Amniotic epithelial cell (primary cell): ENCODE measurements at places on chromosomes 13 and 19.

GRCh38 chr19:29842471-29843179, 30.8 kb downstream of the CCNE1 start:
- DNase-seq, result no peak

GRCh38 chr19:23999821-24000610, 85.3 kb downstream of the ZNF726 start:
- no peak for DNase-seq

DNA sequence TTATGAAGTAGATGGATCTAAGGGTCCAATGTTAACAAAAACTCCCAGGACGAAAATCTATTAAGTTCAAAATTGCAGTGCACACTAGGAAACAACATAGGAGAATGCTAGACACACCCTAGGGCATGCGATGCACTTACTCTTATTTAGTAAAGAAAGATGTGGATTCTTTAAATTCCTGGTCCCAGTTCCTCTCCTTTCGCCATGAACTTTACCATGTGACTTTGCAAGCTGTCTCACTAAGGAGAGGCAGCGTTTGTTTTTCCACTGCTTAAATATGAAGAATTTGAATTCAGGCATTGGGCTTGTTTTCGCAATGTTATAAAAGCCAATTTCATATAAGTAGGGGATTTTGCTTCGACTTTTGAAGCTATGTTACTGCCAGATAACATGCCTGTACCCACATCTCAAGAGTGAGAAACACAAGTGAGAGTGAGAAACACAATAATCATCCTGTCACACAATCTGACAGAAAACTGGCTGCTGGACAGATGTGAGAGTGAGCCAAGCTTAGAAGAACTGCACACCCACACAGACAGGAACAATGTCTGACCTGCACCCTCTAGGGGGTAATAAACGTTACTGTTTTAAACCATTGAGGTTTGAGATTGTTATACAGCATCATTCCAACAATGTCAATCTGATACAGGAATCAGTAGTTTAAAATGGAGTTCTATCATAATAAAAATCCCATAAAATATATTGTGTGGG, 1308.4 kb downstream of the SLITRK5 start:
- DNase-seq, result peak; percentile 40

GRCh38 chr19:3683405-3684053, 16.7 kb downstream of the PIP5K1C start:
- DNase-seq, result peak; percentile 90

- DNase-seq, result no peak
Measured at GRCh38 chr13:52830946-52831345, 17.5 kb downstream of the PCDH8 start.

DNA sequence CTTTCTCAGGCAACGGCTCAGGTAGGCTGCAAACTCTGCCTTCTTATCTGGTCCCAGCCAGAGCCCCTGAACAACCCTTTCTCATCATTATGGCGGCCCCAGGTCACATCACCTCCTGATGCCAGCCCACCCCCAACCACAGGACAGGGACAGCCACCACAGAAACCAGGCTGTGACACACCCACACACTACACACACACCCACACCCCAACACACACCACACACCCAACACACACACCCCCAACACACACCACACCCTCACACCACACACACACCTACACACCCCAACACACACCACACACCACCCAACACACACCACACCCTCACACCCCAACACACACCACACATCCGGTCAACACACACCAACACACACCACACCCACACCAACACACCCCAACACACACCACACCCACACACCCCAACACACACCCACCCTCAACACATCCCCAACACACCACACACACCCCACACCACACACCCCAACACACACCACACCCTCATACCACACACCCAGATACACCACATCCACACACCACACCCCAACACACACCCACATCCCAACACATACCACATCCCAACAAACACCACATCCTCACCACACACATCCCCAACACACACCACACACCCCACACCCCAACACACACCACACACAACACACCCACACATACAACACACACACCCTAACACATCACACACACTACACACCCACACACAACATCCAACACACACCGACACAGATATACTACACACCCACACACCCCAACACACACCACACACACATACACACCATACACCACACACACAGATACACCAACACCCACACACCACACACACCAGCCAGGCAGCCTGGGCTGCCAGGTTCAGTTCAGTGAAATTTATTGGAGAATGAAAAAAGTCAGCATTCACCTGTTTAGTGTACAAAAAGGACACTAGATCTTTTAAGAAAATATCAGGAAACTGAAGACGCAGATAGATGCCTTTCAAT, 4.2 kb upstream of the ISYNA1 start:
- no peak for DNase-seq

- no peak for DNase-seq
Measured at GRCh38 chr19:5170329-5170745, 170.3 kb downstream of the PTPRS start.

- DNase-seq, result peak; percentile 22
Measured at GRCh38 chr13:28394422-28394821, 100.5 kb downstream of the FLT1 start.

GRCh38 chr19:19382118-19382517, 23.4 kb upstream of the GATAD2A start:
- no peak for DNase-seq
